GM12865 (cell line): ENCODE measurements at places on chromosomes 1 and 21.

DNA sequence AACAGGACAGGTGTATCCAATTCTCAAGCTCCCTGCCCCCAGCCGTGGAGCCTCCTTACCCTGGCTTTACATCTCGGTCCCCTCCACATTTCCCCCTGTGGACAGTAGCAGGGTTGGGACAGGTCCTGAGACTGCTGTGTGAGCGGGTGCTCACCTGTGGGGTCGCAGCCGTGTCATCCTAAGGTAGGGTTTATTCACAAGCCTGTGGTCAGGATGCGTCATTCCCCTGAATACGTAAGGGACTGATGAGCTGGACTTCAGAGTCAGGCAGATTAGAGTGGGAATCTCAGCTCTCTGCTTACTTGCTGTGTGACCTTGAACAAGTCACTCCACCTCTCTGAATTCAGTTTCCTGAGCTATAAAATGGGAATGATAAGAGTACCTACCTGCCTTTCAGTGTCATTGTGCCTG is 17.7 kb downstream of the ZNF362 start:
- DNase-seq: no peak

DNA sequence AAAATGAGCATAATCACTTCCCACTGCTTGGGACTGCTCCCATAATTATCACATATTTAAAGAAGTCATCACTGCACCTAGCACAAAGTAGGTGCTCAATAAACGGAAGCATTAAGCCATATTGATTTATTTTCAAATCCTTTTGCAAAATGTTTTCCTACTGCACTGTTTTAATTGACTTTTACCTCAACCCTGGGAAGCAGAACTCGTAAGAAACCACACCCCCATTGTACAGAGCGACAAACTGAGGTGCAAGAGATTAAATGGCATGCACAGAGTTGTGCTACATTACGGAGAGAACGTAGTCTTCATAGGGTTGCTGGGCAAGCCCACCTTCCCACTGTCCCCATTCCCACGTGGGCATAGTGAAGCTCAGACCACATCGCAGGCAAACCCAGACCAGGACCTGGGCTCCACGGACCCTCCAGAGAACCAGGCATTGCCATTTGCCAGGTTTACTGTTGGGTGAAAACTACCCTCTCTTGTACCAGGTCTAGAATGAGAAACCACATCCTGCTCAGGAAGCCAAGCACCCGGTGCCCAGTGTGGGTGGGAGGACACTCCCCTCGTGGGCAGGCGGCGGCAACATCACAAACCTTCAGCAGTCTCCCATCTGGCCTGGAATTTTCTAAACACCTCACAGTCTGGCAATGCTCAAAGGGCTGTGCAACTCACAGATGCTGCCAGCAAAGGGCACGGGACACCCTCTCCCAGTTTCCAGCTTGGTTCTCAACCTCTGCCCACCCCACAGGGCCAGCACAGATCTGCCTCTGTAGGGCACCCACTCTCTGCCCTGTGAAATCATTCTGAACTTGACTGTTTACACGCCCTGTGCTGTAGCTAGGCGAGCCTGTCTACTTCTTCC is 8.2 kb downstream of the IFFO2 start:
- no peak for DNase-seq

DNA sequence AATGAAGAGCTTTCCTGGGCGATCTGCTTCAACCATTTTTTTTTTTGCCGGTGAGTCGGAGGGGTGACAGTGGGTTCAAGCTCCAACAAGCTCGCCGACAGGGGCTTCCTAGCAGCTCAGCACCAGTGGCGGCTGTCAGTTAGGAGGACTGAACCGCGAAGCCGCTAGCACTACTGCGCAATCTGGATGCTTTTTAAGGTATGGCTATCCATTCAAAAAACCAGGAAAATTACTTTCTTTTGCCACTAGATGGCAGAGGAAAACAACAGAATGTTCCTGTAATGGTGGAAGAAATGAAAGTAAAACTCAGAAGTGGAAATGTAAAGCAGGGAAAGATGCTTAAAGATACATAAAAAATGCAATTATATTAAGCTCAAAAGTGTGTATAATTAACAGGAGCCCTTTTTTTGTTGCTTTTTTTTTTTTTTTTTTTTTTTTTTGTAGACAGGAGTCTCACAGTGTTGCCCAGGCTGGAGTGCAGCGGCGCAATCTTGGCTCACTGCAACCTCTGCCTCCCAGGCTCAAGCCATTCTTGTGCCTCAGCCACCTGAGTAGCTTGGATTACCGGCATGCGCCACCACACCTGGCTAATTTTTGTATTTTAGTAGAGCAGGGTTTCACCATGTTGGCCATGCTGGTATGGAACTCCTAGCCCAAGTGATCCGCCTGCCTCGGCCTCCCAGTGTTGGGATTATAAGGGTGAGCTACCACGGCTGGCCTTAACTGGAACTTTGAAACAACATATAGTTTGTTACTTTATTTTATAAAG is 8.5 kb downstream of the KYAT3 start:
- DNase-seq: peak; percentile 65

GRCh38 chr1:17485281-17485680 is 45.8 kb upstream of the RCC2 start:
- peak; percentile 20 for DNase-seq

- DNase-seq: no peak
Observed at GRCh38 chr1:67503974-67504373, 73.8 kb upstream of the SERBP1 start.

DNA sequence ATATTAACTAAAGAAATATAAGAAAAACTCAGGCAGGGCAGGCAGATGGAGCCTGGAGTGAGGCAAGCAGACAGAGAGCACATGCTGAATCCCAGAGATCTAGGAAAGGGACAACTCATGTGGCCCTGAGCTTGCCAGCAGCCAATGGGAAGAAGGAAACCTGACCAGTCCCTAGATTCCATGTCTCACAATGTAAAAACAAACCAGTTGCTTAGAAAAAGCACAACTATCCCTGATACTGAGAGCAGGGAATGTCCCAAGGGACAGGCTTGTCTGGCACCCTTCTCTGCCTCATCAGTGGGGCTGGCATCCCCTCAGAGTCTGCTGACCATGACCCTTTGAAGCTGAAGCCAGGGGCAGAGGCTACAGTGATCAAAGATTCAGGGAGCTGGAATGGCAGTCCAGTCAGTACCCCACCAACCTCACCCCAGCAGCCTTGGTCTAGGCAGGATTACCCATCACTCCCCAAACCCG is 27.8 kb downstream of the HSPG2 start:
- no peak for DNase-seq

GRCh38 chr1:77412820-77413530 is 131.2 kb downstream of the AK5 start:
- DNase-seq: peak; percentile 27

- no peak for DNase-seq
Observed at GRCh38 chr21:41956926-41957729, 3.3 kb upstream of the C2CD2 start.

DNA sequence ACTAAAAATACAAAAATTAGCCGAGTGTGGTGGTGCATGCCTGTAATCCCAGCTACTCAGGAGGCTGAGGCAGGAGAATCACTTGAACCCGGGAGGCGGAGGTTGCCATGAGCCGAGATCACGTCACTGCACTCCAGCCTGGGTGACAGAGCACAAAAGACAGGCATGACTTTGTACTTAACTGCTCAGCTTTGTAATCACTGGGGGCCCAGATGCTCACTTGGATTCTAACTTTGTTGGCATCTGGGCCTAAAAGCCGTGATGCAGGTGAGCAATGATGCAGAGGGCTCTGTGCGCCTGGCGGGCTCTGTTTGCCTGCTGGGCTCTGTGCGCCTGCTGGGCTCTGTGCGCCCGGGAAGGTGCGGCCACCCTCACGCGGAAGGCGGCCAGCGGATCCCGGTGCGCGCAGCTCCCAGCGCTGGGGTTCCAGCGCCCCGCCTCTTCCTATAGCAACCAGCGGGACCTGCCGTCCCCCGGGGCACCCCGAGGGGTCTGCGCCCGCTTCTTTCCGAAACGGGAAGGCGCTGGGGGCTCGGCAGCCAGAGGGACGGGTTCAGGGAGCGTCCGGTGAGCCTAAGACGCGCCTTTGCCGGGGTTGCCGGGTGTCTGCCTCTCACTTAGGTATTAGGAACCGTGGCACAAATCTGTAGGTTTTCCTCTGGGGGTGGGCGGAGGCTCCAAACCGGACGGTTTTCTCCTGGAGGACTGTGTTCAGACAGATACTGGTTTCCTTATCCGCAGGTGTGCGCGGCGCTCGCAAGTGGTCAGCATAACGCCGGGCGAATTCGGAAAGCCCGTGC is 31.7 kb downstream of the PRMT2 start:
- peak; percentile 34 for DNase-seq
